ENCODE measurements at places on chromosomes 3 and 15.

- no peak for DNase-seq
Observed at GRCh38 chr15:60620708-60621107, 141.8 kb upstream of the ICE2 start.

GRCh38 chr3:64974401-64974800, 286.6 kb upstream of the ADAMTS9 start:
- DNase-seq = no peak

DNA sequence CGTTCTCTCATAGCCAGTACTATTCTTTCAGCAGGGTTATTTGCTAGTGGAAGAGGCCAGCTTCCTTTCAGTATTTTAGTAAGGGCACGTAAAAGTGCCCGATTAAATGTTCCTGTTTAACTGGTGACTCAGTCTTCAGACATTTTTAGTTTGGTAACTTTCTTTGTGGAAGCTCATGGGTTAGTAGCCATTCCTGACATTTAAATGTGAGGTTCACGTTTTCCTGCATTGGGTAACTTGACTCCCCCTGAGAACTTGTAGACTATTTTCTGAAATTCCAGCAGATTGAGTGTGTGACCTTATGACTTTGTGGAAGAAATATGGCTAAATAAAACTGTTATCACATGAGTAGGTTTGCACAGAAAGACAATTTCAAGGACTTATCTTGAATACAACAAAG, 16.9 kb downstream of the ABHD2 start:
- no peak for DNase-seq

- no peak for DNase-seq
Observed at GRCh38 chr15:89184357-89184756, 37.0 kb downstream of the RLBP1 start.

- DNase-seq = no peak
Observed at GRCh38 chr3:22981166-22981565, 222.0 kb upstream of the UBE2E2 start.

DNA sequence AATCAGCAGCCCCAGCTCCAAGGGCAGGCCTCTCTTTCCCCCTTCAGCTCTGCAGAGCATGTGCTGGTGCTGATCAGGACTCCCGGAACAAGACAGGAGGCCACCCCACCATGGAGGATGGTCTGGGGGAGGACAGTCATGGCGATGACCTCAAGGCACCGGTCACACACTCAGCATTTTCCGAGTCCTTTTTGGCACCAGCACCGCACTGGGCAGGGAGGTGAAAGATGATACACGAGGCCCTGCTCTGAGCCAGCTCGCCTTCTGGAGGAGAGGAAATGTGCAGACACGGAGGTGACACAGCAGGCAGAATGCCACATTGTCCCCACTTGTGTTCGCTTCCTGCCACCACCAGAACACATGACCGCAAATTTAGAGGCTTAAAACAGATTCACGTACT, 61.8 kb upstream of the SEC61A1 start:
- no peak for DNase-seq

GRCh38 chr15:52340093-52340492, 44.5 kb upstream of the MYO5C start:
- DNase-seq = no peak

GRCh38 chr3:31482493-31483200, 50.1 kb upstream of the STT3B start:
- DNase-seq = no peak

DNA sequence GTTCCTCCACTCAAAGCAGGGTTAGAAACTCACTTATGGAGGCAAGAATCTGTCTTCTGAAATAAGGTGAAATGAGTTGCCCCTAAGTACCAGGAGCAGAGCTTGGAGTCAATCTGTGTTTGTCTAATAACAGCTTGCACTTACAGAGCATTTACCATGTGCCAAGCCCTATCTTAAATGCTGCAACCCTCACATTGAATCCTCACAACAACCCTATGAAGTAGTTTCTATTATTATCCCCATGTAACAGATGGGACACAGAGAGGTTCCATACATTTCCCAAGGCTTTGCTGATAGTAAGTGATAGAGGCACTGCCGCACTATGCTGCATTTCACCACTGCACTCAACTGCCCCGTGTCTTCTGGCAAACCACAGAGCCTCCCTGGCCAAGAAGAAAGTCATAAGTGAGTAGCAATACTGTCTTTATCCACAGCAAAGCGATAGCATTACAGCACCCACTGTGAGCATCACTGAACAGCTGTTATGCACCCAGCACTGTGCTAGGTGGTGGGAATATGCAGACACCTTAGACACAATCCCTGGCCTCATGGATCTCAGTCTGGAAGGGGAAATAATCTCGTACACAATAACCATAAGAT, 141.5 kb downstream of the SSR3 start:
- no peak for DNase-seq

DNA sequence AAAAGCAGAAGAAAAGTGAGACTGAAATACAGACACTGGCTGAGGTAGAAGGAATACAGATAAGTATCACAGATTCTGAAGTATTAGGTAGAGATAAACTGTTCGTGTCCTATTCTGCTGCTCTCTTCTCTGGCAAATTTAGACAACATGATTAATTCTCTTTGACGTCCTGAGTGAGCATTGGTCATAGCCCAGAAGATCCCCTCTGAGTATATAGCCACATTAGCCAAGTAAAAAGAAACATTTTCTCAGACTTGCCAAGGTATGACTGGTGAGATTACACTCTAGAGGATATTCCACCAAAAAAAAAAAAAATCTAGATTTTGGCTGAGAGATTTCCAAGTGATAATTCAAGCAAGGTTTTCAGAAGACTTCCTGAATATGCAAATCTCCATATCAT, 111.4 kb upstream of the ALCAM start:
- no peak for DNase-seq

- DNase-seq = peak; percentile 10
Observed at GRCh38 chr3:39639344-39640236, 169.8 kb upstream of the MYRIP start.

- DNase-seq = peak; percentile 72
Observed at GRCh38 chr15:41811432-41812195, 16.3 kb upstream of the JMJD7 start.

DNA sequence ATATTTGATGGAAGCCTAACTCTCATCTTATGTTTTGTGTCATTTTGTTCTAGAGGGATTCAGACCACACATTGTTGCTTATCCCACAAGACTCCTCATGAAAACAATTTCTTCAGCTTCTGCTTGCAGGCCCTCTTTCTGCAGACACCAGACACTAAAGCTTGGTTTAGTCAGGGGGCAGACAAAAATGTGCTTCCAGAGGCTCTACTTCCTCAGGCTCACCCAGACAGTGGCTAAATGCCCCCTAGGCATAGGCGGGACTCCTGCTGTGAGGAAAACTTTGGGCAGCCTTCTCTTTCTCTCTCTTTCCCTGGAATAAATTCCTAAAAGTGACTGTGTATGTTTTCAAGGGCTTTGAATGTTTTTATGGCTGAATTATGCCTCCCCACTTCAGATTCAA, 435.4 kb upstream of the ATP11B start:
- DNase-seq = no peak

DNA sequence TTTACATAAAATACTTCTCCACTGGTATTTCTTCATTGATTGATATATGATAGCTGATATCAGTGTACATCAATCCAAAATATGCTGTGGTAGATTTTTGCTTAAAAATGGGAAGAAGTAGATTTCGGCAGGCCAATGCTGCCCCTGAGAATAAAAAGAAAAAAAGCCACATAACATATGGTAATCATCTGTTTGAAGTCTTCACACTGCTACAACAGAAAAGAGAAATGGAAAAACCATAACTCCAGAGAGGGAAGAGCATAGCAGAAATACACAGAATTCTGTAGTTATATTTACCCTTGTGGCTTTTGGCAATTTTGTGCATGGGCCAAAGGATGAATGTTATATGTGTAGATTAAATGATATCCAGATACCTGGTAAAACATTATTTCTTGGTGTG, 143.1 kb upstream of the KCNMB2 start:
- no peak for DNase-seq

DNA sequence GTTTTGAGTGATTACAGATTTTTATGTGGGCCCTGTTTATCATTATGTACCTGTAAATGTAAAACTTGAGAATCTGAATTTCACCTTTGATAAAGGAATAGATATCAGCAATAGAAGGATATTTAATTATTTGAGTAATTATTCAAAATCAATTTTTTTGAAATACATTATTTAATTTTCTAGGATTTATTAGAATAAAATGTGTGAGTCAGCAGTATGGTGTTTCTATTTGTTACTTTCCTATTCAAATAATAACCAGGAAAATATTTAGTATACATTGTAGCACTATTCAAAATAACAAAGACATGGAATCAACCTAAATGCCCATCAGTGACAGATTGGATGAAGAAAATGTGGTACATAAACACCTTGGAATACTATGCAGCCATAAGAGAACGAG, 22.1 kb downstream of the CAPN7 start:
- no peak for DNase-seq

GRCh38 chr15:93980261-93980911, 251.0 kb upstream of the MCTP2 start:
- DNase-seq = no peak

- peak; percentile 7 for DNase-seq
Observed at GRCh38 chr3:187662848-187663409, 7.3 kb downstream of the SST start.

DNA sequence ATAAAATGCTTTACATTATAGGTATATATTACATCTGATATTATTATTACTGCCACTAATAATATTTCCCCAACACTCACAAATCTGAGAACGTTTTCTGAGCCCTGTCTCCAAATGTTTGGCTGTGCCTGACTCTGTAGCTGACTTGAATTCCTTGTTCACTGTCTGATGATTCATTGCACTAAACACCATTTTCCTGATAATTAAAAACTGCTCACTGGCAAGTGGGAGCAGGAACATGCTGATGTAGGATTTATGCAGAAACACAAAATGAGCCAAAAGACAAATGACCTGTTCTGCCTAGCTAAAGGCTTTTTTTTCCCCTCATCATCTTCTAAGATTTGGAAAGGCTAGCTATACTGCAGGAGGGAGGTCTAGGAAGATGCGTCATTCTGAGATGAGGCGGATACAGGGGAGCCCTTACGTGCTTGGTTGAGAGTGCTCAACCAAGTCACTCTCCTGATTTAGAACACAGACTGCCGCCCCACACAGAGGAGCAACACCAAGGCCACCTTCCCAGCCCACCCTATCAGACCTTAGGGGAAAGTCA, 380.7 kb downstream of the EPHB1 start:
- no peak for DNase-seq

DNA sequence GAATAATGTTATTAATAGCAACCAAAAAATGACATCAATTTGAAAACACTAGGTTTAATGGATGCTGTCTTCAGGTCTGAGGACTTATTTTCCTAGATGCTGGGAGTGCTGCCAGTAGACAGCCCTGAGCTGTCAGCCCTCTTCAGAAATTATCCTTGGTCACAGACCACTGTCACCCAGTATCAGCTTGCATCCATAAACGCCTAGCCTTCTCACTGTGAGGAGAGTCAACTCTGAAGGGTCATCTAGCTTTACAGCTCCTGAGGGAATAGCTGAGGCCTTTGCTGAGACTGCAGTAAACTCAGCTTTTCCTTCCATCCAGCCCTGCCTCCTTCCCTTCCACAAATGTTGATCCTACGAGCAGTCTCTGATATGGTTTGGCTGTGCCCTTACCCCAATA, 19.4 kb upstream of the MNS1 start:
- no peak for DNase-seq

DNA sequence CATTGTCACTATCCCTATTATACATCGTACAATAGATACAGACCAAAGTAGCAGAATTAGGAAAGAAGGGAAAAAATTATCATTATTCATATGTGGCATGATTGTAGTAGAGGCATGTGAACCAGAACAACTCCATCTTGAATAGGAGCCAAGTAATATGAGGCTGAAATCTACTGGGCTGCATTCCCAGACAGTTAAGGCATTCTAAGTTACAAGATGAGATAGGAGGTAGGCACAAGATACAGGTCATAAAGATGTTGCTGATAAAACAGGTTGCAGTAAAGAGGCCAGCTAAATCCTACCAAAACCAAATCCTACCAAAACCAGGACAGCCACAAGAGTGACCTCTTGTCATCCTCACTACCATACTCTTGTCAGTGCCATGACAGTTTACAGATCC, 1035.4 kb upstream of the SEMA6D start:
- no peak for DNase-seq

DNA sequence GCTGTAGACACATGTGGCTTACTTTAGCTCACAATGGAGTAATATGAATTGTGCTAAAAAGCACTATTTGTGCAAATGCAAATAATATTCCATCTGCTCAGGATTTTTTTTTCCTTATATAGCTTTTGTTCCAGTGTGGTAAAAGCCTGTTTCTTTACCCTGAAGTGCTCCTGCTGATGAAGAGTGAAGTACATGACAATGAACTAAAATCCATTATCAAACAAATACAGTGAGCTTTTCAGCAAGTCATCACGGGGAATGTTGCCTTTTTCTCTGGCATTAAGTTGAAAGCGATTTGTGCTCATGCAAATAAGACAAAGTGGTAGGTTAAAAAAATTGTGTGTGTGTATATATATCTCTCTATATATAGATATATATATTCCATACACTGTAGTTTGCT, 28.6 kb upstream of the CCDC39 start:
- DNase-seq = no peak

DNA sequence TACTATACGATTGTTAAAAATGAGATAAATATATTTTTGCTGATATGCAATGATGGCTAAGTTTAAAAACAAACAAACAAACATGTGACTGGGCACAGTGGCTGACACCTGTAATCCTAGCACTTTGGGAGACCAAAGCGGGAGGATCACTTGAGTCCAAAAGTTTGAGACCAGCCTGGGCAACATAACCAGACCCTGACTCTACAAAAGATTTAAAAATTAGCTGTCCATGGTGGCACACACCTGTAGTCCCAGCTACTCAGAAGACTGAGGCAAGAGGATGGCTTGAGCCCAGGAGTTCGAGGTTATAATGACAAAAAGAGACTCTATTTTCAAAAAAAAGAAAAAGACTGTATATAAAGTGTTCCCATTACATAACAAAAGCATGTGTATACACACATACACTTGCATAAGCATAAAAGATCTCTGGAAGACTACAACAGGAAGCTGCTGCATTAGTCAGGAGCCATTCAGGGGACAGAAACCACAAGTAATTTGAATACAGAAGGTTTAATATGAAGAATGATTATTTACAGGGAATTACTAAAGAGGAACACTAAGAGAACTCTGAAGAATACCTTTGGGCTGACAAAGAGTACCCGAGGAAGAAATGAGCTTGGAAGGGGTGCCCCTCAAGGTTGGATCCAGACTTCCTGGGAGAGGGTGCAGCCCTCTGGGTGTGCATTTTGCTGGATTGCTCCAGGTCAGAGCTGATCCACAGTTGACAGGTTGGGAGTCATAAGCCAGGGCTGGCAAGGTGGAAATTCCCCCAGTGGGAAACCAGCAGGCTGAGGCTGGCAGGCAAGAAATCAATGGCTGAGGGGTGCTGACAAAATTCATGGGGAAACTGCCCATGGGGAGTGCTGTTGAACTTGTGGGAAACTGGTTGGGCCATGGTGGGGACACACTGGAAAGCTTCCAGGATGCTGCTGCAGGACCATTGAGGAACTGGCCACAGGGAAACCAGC, 9.3 kb upstream of the TM4SF18 start:
- DNase-seq = no peak

- DNase-seq = no peak
Observed at GRCh38 chr3:76900596-76900995, 139.3 kb upstream of the ROBO2 start.
